SW 1271 (cell line): ENCODE measurements at places on chromosomes 5 and 9.
A peak's percentile ranks its signal among the peaks of the same experiment; 100 is the strongest.

DNA sequence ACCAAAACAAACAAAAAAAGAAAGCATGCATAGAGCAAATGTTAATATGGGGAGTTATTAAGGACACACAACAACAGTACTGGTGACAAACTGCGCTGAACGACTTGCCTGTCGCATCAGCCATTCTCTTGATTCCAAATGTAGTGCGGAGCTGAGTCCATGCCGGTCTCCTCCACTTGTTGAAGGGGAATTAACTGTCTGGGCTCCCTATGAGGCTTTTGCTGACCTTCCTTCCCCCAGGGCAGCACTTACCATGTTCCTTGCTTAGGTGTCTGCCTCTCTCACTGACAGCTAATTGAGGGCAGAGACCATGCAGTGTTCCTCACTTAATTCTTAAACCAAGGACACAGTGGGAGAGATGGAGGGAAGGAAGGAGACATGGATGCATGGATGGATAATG lies 40.8 kb upstream of the FAT2 start:
- DNase-seq = no peak

DNA sequence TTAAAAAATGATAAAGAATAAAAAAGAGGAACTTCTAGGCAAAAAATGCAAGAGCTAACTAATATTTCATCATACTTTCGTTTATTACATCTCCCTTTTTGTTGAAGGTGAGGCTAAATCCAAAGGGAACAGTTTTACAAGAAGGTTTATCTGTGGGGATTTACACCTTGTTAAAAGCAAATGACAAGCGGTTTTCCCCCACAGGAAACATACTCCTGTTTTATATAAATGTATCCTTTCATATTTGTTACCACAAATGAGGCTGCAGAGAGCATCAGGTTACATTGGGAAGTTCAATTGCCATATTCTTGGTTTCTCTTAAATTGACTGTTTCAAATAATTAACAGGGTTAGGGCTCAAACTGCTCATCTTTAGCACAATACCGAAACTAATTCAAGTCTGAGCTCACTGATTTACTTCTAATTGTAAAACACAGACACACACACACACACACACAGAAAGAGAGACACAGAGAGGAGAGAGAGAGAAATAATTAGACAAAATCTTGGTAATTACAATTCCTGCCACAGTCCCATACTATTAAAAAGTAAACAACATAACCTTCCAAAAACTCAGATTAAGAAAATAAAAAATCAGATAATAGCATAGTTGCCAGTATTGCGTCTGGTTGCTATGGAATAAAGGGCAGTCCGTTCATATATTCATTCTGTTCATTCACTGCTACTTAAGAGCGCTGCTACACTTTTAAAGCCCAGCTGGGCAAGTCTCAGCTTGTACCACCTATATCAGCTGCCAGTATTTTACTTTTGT lies 17.1 kb downstream of the RFX3 start:
- no peak for DNase-seq

DNA sequence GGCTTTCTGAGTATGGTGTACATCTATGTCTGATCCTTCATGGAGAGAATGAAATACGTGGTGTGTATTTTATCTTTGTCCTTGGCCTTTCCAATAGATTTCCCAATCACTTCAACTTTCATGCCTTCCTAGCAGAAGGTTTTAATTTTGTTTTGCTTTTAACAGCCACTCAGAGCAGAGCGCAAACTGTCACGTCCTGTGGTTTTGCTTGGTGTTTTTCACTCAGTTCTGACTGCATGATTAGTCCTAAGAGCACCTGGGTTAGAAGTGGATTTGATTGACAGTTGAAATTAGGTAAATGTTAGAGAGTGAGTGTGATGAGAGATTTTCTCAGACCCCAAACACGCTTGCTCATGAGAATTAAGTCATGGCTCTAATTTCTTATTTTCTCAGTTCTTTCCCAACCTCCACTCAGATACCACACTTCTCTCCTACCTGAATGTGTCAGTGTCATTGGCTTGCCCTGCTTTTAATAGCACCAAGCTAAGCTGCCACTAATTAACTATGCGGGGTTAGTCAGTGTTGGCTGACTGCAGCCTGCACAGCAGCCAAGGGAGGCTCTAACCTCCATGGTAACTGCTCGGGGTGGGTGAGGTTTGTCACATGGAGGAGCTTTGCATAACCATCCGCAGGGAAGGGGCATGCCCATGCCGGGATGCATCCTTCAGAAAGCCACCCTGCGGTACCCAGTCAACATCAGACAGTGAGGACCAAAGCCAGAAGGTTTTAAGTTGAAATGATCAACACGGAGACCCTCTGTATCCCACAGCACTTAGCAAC lies 173.4 kb downstream of the NR3C1 start:
- no peak for DNase-seq

DNA sequence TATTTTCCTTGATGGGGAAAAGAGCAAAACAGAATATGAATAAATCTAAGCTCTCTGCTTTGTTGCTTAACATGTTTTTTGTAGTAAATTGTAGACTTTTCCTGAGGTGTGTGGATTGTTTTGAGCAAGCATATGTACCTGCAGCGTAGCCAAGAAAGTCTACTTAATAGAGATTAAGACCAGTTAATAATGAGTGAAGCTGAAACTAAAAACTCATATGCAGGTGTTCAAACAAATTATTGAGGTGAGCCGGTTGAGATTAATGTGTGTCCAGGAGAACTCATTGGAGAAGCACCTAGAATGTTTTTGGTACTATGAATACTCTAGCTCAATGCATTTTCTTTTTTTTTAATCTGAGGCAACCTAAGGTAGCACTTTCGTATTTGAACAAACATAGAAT lies 49.2 kb downstream of the COX7C start:
- DNase-seq = no peak

- DNase-seq = no peak
Measured at GRCh38 chr5:124872615-124873014, 126.2 kb upstream of the ZNF608 start.

DNA sequence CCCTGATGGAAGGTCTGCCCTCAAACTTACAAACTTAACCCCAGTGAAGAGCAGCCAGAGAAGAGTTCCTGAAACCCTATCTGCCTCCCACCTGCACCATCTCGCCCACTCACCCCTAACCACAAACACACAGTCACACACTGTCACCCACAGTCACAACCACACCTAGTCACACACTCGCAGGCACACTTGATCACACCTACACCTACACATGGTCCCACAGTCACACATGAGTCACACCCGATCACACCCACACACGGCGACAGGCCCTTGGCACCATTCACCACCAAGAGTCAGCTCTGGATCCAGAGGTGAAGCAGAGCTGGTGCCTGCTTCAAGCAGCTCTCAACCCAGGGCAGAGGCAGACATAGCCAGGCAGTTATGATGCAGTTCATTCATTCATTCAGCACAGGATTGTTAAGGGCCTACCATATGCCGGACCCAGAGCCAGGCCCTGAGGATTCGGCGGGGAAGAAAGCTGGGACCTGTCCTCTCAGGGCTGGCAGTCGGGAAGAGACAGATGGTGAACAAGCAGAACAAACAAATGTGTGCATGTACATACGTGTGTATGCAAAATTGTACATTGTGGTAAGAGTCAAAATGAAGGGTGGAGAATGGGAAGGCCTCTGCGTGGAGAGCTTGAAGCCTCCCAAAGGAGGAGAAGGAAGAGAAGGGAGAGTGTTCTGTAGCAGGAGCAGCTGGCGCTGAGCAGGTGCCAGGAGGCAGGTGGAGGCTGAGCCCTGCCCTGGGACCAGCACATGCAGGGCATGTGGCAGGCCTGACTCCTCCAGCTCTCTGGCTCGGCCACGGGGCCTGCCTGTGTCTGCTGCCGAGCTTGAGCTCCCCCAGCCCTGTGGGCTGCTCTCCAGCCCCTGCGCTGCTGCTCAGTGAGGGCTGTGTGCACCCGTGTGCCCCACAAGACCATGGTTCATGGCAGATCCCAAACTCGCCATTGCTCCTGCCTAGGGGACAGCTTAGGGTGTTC lies 6.4 kb downstream of the TSPAN17 start:
- no peak for DNase-seq

GRCh38 chr9:113705928-113706519 lies 170.1 kb upstream of the ZNF618 start:
- DNase-seq = no peak

DNA sequence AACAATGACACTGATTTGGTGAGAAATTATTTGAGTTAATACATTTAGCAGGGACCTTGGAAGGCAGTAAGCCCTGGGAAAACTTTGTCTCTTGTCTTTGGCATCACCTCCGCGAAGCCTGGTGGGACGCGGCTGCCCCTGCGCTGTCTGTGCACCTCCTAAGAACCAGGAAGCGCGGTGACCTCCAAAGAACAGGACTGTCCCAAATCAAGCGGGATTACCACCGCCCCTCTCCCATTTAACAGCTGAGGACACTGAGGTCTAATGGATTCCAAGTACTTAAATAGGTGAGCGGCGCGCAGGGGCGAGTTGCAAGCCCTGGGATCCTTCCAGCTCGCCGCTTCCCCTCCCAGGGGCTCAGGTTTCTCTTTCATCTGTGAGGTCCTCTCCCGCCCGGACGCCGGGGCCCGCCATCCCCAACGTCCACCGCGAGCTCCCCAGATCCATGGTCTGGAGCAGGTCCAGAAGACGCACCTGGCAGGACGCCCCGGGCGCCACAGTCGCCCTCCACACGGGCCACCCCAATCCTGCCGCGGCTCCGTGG lies 432 bp downstream of the STARD4 start:
- DNase-seq = no peak

GRCh38 chr9:36765468-36766341 lies 193.0 kb downstream of the MELK start:
- DNase-seq = no peak

- no peak for DNase-seq
Measured at GRCh38 chr5:107894361-107894760, 223.6 kb upstream of the EFNA5 start.

GRCh38 chr5:66326276-66326675 lies 182.2 kb downstream of the SREK1 start:
- DNase-seq = no peak

DNA sequence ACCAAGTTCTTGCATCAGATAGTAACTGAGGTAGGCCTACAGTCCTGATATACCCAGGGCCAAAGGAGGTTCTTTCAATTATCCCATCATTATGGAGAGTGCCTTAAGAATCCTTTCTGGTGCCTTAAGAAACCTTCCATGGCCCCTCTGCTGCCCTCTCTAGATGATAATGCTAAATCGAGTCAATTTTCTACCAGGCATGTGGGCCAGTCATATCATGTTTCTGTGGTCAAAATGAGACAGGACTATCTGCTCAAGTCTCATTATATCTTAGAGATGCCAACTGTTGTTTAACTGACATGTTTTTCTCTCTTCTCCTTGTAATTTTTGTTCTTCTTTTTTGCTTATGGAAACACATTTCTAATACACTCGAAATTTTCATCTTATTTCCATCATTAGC lies 127.6 kb downstream of the EDIL3 start:
- no peak for DNase-seq

GRCh38 chr5:116905885-116906284 lies 331.3 kb upstream of the SEMA6A start:
- DNase-seq = no peak

GRCh38 chr5:58484505-58484904 lies 6.7 kb upstream of the GAPT start:
- no peak for DNase-seq

DNA sequence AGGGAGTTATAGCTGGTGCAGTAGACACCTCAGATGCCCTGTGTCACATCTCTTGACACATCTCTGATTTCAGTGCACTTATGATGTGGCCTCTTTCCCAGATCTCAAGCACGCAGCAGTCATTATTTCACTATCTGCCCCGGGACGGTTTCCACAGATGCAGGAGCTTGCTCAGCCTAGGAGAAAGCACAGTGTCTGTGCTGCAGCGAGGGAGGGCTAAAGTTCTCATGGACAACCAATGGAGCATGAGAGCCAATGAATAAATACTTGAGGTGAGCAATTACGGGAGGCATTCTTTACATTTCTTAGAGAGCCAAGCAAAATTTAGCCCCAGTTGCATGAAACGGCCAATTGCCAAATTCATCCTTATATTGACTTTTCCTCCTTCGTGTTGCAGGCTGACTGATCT lies 7.4 kb upstream of the MOB3B start:
- DNase-seq = no peak

DNA sequence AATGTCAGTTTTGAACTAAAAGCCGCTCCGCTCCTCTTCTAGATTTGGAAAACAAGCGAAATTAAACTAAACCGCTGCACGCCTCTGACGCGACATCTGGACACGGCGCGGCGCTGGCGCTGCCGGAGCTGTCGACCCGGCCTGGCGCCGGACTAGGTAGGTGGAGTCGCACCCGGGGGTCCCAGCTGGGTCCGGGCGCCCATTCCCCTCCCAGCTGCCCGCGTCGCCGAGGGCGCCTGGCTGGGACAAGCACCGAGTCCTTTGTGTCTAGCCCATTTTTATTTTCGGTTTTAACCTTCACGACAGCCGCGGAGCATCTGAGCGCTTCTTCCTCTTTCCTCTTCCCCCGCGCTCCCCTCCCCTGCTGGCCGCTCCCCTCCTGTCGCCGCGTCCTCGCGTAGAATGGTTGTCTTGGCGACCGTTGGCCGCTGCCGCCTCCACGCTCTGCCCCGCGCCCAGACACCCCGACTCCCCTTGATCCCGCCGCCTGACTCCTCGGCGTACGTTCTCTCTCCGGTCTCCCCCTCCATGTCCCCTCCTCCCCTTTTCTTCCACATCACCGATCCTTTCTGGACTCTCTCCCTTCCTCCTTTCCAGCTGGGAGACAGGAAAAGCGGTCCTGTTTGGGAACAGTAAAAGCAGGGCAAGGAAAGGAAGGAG lies 545 bp downstream of the CDKN2B-AS1 start:
- no peak for DNase-seq

DNA sequence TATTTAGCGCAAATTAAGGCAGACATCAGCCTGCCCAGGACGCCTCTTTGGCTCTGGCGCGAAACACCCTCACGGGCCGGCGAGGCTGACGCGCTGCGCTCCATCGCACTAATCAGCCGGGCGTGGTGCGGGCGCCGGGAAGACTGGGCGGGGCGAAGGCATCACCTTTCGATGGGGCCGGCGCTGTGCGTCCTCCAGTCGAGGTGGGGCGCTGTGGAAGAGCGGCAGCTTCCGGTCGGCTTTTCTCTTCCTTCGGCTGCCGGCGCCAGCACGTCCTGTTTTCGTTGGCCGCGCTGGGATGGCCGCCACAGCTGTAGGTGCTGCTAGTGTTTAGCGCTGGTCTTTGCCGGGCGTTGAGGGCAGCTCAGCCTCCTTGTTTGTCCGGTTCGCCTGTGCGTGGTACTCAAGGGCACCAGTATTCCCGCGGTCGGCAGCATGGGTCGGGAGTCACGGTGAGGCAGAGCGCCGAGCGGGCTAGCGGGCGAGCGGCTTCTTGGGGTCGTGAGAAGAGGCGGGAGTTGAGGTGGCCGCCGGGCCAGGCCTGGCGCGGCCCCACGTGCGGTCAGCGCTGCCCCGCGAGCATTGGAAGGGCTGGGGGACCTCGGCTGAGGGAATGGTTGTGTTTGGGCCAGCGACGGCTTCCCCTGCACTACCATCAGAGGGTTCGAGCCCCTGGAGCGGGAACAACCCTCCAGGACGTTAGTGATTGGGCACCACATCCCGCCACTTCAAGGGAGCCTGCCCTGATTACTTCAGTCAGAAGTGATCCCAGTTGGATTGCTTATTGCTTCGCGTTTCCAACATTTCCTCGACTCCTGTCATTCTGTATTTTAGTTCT lies at the start of gene DDX46:
DDX46 (plus strand) TSS at position 276 of the 838 bp plus-strand sequence; CDS start at position 436, 160 bp downstream.
- peak; percentile 94 for DNase-seq
